ENCODE measurements at places on chromosomes 5 and 9. TPM values are rescaled to one million over a fixed set of nuclear protein-coding genes. Genes with fewer than 3 reads are reported as not detected.

- no peak for DNase-seq
Measured at GRCh38 chr9:4558371-4558998, 68.2 kb downstream of the SLC1A1 start.

DNA sequence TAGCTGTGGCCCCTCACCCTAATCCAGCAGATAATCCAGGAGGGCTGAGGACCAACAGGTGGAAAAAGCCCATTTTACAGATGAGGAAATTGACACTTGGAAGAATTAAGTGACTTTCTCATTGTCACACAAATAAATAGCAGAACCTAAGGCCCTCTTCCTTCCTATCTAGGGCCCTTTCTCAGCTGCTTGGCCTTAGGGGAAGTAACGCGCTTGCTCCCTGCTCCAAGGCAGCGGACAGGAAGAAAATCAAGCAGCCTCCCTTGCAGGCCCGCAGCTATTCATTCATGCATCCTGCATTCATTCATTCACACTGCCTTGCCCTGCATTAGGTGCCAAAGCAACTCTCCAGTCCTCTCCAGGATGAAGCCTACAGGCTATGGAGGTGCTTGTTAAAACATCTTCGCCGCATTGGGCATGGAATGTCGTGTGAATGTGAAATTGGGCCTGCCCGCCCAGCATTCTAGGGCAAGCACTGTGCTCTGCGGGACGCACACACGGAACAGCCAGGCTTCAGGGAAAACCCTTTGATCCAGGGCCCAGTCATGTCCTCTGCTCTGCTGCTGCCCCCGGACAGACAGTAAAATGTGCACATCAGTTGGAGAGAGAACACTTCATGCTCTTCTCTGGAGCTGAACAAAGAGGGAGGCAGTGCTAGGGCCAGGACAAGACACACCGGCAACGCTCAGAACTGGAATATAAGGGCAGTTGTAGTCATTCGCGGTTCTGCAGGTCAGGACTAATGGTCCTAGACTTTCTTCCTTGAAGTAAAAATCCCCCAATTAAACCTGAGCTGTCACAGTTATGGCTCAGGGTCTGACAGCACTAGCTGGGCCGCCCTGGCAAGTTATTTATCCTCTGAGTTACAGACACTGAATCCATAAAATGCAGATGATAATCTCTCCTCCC is 166.0 kb downstream of the COL23A1 start:
- DNase-seq = no peak

The FBXW2 gene
- polyA plus RNA-seq = 46.0 TPM

DNA sequence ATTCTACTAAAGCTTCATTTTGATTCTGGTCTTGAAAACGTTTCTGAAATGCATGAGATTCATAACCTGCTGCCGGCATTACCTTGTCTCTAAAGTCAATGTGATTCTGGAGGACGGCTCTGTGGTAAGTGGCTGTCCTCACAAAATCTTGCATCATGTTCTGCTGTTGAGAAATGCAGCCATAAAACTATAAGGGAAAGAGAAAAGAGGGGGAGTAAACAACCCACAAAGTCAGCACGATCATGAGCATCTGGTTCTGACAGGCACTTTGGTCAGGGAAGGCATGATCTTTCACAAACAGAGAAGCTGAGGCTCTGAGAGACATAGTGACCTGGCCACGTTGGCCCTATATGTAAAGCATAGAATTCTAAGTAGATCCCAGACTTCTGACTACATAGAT is 168.9 kb upstream of the PUM3 start:
- no peak for DNase-seq

DNA sequence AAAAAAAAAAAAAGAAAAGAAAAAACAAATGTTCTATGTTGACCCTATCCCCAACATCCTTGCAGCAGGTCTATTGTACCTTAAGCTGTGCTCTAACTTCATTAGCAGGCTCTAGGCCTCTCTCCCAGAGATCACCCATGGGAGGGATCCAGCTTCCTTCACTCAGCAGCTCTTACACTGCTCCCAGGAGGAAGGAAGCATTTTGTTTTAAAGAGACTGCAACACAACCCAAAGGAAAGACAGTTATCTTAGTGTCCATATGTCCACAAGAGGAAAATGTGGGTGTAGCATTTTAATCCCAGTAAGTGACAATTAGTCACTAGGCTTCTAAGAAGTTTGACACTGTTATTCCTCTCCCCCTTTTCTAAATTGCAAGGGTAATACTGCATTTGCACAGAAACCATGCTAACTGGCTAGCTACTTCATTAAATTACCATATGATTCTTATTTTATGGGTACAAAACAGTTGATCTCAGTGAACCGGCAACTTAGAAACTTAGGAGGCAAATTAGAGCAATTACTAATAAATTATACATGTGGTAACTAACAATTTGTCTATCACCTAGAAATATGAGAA is 58.8 kb downstream of the MARCHF3 start:
- DNase-seq = no peak

DNA sequence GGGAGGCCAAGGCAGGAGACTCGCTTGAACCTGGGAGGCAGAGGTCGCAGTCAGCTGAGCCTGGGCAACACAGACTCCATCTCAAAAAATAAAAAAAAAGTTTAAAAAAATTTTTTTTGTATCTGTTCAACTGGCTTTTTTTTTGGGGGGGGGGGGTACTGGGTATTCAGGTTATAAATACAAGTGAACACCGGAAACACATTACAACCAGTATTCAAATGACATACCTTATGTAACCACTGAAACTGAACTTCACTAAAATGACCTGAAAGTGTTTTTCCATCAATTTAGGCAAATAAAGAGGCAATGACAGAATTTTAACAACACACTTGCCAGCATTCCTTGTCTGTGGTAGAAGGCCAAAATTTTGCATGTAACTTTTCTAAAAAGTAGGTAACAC is 33.5 kb downstream of the STRBP start:
- DNase-seq = no peak

DNA sequence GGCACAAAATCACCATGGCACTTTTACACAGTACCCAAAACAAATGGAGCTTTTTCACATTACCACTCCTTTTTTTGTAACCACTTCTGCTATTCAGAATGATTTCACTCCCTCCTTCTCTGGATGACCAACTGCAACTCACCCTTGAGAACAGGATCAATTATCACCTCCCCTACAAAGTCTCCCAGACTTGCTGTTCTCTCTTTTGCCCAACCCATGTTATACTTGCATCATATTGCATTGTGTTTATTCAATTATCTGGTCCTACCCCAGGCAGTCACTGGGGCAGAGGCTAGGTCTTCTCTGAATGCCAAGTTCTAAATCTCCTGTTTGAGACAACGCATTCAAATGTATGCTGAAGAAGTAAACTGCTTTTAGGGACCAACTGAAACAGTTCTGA is 96.0 kb downstream of the GPR21 start:
- DNase-seq = no peak

The DDX4 gene
- not detected for polyA plus RNA-seq

The SLC28A3 gene
- 0.58 TPM for polyA plus RNA-seq

The PCDHB14 gene
- 9.3 TPM for polyA plus RNA-seq

The GOLM1 gene
- 101 TPM for polyA plus RNA-seq

The FOXD4L4 gene
- polyA plus RNA-seq = 0.06 TPM

- DNase-seq = no peak
Measured at GRCh38 chr5:104576677-104577076, 1014.1 kb upstream of the NUDT12 start.

The SLC45A2 gene
- polyA plus RNA-seq = 0.13 TPM

DNA sequence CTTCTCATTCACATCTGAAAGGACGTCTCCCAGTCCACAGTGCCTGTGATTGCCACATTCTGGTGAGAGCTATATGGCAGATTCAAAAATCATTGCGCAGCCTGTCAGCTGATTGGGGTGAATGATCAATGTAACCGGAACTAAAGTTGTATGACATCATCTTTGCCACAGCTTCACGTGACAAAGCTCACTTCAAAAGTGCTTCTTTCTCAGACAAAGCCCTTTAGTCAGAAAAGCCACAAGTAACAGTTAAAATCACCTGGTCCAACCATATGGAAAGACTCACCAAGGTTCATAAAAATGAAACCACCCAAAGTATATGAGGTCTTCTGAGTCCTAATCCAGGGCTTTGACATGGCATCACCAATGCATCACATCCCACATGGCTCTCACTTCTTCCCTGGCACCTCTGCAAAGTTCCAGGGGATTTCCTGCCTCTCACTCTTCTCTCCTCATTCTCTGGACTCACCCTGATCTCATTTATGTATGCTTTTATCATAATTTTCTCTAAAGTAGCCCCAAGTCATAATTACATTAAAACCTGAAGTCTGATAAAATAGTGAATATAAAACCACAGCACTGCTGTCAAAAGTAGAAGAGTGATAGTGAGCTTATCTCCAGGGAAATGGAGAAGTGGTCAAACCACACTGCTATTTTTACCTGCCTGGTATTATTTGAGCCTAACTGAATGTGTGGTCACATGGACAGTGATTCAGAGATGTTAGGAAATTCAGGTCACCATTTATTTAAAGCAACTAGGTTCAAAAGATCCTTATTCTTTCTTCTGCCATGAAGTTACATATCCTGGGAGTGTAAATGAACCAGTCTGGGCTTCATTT is 193.1 kb upstream of the PTGER4 start:
- no peak for DNase-seq

The C9 gene
- polyA plus RNA-seq = not detected

- DNase-seq = no peak
Measured at GRCh38 chr5:9269014-9269413, 276.9 kb downstream of the SEMA5A start.

DNA sequence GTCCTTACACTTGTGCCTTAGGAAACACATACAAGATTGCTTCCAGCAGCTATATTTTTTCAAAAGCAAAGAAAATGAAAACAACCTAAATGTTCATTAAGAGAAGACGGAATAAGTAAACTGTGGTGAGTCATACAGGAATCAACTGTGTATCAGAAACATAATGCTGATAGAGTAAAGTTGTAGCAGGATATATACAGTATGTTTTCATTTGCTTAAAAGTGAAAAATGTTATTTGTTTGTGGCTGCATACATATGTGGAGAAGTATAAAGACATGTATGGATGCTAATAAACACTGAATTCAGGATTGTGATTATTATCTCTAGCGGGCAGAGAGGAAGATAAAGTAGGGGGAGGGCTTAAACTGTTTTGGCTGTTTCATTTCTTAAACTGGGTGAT is 8.3 kb downstream of the DCTN4 start:
- DNase-seq = no peak

GRCh38 chr5:98368141-98368540 is 405.3 kb upstream of the RGMB start:
- no peak for DNase-seq

- no peak for DNase-seq
Measured at GRCh38 chr5:72177538-72177937, 70.3 kb downstream of the MAP1B start.

DNA sequence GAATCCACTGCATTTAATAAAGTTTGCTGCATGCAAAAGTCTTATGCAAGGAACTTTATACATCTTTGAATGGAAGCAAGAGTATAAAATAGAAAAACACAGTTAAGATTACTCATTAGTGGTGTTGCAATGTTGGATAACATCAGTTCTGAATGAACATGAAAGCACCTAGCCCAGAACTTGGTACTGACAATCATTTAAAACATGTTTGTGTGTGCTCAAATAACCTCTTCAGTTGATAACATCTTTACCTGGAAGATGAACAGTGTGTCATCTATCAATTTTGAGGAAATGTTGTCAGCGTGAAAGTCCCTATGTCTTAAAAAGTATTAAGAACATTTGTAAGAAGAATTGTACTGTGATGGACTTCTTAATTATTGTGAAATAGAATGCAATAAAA is 370.4 kb upstream of the GRAMD2B start:
- DNase-seq = no peak

- no peak for DNase-seq
Measured at GRCh38 chr9:96854651-96855273, 448 bp upstream of the ZNF782 start.

- DNase-seq = no peak
Measured at GRCh38 chr5:144125163-144125726, 45.2 kb downstream of the YIPF5 start.

- no peak for DNase-seq
Measured at GRCh38 chr5:24899180-24899579, 254.4 kb upstream of the CDH10 start.

GRCh38 chr5:167944121-167944852 is 347.2 kb upstream of the WWC1 start:
- DNase-seq = no peak

- DNase-seq = no peak
Measured at GRCh38 chr5:17329571-17329970, 112.1 kb downstream of the BASP1 start.

DNA sequence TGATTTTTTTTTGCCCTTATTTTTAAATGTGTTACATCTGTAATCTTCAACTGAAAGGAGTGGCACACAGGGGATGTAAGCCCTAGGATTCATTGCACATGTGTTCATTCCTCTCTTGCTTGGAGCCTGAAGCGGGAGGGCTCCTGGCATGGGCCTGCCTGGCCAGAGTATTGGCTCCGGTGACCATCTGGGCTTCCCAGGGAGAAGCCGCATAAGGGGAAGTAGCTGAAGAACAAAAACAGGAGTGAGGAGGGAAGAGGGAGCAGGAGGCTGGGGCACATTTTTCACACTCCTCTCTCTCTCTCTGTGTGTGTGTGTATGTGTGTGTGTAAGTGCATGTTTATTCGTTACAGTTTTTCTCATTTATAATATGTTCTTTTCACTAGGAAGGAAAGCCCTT is 269.9 kb downstream of the PRR16 start:
- no peak for DNase-seq

DNA sequence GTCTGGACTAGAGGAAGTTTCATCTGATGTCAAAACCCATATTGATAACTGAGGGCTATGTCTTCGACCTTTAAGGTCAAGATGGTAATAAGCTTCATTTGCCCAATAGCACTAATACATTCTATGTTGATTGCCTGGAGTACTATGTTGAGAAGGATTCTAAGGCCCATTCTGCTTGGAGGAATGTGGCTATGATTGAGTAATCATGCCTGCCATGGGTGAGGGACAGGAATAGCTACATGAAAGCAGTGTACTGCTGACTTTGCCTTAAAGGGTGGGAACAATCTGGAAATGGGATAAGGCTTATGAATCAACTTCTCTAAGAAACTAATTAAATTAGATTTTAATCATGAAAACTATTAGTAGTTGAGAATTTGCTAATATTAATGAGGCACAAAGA is 13.6 kb downstream of the NNT start:
- DNase-seq = no peak

DNA sequence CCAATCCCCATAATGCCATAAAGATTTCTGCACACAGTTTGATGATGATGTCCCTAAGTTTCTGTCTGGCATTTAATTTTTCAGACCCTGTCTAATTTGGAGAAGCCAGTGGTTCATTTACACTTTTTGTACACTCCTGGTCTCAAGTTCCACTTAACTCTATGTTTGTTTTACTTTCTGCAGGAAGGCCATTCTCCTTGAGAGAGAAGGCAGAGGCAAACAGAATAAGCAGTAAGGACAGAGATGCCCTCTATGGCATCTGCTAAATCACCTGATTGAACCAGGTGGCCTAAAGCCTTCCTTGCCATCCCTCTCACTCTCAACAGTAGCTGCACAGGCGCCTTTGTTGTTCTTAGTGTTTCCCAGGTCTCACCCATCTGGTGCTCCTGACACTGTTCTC is 86.1 kb upstream of the LRRTM2 start:
- no peak for DNase-seq

The BDP1 gene
- 26.0 TPM for polyA plus RNA-seq

GRCh38 chr9:87386490-87387025 is 111.1 kb upstream of the DAPK1 start:
- DNase-seq = no peak

The CDH10 gene
- polyA plus RNA-seq = 4.8 TPM

Measured in right lung (tissue), 10 donors.